ENCODE measurements at places on chromosomes 7 and 10.

- no peak for DNase-seq
Measured at GRCh38 chr10:21141946-21142492, 244.9 kb upstream of the NEBL start.

DNA sequence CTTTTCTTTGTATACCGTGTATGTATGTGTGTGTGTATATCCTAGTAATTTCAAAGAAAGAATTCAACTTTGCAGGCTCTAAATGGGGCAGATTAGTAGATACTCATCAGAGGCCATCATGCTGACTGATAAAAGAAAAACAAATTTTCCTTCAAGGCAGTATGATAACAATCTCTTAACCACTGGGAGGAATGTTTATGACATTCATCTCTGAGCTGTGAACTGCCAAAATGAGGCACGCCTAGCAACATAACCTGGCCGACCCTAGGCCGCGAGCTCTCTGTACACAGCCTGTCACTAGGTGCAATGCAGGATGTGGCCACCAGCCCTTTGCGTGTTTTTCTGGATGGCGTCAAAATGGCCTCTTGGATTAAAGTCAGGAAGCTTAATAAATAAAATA lies 343.7 kb upstream of the GALNT17 start:
- no peak for DNase-seq

- no peak for DNase-seq
Measured at GRCh38 chr10:110971638-110972037, 52.2 kb downstream of the SHOC2 start.

GRCh38 chr10:132516771-132517725 lies 20.5 kb upstream of the INPP5A start:
- no peak for DNase-seq

- no peak for DNase-seq
Measured at GRCh38 chr10:77782328-77783061, 144.1 kb downstream of the DLG5 start.

DNA sequence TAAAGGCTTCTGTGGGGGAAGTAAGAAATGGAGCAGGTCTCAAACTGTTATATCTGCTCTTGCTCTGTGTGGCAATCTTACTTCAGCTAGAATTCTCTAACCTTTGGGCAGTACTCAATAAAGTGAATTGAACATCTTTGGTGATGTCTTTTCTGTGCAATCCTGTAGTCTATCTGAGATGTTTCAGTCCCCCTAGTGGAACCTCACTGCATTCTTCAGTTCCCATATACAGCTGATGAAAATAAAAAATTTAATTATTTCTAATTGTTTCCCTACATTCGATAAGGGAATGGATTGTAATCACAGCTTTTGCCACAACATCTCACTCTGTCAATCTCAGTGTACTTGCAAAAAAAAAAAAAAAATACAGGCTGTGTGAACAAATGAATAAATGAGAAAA lies 522.6 kb downstream of the DNAJB9 start:
- no peak for DNase-seq

- DNase-seq = no peak
Measured at GRCh38 chr10:6482737-6483357, 97.2 kb downstream of the PRKCQ start.

GRCh38 chr7:130896051-130896881 lies 162.3 kb upstream of the KLF14 start:
- no peak for DNase-seq

DNA sequence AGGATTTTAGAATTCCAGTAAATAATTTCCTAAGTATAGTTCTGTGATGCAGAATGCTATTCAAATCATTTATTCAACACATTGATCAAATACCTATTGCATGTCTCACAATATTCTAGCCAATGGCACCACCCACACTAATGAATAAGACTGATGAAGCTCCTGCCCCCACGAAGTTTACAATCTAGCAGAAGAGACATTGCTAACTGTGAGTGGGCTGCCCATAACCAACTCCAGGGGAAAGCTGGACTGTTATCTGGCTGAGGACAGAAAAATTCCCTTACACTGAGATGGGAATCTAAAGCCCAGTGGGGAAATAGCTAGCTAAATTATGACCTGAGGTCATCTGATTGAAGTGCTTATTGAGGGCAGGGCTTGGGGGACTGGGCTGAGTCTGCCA lies 128.8 kb upstream of the LYZL2 start:
- no peak for DNase-seq

DNA sequence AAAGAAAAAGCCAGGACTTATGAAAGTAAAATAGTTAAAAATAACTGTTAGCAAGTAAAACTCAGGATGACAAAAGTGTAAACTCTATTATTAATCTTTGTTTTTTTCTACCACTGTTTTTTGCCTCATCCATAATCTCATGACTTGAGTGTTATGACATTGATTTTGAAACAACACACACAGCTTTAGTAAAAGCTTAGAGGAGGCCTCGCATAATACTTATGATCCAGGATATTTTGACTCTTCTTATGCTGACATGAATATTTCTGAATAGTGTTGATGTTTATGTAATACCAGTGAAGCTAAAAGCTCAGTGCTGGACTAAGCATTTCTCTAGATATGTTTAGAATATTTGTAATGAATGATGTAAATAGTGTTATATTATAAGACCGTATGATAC lies 10.5 kb downstream of the KAT6B start:
- no peak for DNase-seq

- no peak for DNase-seq
Measured at GRCh38 chr10:112958275-112958995, 8.4 kb downstream of the TCF7L2 start.

DNA sequence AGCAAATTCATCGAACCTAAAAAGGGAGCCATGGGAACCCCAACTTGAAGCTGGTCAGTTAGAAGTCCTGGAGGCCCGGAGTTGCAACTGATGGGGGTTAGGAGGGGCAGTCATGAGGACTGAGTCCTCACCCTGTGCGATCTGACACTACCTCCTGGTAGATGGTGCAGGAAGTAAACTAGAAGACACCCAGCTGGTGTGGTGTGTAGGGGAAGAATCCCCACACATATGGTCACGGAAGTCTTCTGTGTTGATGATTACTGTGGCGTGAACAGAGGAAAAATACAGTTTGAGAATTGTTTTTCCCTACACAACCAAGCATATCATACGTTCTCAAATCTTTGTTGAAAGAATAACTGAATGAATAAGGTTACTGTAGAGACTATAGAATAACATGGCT lies 164.6 kb upstream of the KCTD7 start:
- no peak for DNase-seq

GRCh38 chr10:27673065-27673464 lies 72.6 kb downstream of the MKX start:
- no peak for DNase-seq

DNA sequence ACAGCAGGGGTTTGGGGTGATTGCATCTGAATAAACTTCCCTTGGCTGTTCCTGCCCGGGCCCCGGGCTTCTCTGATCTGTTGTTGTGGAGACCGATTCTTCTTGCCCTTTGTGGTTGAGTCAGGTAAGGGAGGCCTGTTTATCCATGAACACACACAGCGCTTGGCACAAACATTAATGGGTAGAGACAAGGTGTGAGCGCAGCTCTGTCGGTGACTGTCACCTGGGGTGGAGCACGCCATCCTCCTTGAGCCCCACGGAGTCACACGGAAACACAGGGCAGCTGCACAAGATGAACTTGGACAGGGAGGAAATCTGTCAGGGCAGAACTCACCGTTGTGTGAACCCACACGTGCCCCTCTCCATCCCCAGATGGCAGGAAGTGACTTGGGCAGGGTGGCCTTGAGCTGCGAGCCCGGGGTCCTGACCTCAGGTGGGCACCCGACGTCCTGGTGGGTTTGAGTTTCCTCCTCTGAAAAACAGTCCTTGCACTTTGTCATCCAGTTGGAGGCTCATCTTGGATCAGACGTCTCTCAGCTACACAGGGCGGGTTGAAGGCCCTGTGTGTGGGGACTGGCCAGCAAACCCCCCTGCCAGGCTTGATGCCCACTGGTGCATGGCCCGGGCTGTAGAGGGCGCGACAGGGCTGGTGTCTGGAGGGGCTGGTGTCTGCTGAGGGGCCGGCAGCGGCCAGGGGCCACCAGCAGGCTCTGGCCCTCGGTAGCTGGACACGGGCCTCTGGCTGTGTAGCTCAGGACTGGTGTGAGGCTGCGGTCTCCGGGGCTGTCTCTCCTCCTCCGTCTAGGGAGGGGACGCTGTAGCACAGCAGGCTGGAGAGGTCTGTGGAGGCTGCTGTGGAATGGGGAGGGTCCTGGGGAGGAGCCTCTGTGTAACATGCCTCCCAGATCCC lies 24.2 kb upstream of the SHH start:
- no peak for DNase-seq

DNA sequence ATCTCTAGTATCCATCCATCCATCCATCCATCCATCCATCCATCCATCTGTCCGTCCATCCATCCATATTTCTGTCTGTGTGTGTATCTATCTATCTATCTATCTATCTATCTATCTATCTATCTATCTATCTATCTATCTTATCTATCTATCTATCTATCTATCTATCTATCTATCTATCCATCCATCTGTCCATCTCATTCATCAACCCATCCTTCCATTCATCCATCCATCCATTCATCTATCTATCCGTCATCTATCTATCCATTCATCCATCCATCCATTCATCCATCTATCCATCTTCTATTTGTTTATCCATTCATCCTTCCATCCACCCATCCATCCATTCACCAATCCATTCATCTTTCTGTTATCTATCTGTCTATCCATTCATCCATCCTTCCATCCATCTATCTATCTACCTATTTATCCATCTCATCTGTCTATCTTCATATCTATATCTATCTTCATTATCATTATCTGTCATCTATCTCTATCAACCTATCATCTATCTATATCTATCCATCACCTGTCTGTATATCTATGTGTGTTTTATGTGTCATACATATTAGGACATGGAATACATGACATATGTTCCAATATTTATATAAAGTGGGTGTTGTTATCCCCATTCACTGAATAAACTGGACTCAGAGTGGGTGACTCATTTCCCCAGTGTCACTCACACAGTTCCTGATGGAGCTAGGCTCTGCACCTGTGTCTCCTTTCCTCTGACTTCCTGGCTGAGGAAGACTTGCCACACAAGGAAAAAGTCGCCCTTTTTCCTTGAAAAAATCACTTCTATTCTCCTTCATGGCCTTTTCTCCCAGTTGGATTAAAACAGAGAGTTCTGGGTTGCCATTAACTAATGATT lies 200.1 kb downstream of the CCDC3 start:
- DNase-seq = no peak

Measured in germinal center (tissue), 1 donor.